T-helper 17 cell (primary cell): ENCODE measurements at places on chromosomes 6 and 20.

DNA sequence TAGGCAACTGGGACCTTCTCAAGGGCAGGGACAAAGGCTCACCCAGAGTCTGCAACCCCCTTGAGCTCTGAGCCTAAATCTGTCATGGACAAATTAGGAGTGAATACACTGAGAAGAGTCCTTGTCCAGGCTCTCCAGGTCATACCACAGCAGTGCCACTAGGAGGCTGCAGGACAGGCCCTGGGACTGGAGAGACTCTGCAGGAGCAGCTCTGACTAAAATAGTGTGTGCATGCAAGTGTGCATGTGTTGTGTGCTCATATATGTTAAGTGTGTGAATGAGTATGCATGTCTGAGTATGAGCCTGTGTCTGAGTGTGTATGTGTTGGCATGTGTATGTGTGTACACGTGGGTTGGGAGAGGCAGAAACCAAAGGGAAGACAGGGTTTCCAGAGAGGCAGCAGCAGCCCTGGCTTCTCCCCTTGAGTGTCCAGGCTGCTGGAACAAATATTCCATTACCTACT, 27.1 kb downstream of the MRPL14 start:
- no peak for DNase-seq

DNA sequence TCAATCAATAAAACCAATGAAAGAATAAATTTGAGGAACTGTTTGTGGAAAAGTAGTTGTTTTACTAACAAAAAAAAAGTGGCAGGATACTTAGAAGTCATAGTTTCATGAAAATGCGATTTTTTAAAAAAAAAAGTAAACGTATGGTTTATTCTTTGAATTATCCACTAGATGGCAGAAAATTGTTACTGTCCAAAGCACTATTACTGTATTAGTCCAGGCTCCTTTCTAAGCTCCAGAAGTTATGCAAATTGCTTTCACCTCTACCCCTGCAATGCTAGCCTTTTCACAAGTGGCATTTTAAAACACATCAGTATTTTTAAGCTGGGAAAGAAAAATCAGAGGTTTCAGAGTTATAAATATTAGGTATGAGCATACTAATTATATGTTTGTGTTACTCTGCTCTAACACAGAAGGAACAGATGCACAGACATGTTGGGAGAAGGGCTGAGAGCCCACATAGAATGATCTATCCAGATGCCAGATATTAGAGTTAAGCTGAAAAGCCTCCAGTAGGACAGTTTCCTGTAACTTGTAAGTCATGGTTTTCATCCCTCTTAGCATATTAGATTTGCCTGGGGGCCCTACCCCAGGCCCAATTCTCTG, 63.9 kb downstream of the FHL5 start:
- DNase-seq = no peak

- no peak for DNase-seq
Observed at GRCh38 chr6:40672087-40672486, 84.9 kb upstream of the LRFN2 start.

DNA sequence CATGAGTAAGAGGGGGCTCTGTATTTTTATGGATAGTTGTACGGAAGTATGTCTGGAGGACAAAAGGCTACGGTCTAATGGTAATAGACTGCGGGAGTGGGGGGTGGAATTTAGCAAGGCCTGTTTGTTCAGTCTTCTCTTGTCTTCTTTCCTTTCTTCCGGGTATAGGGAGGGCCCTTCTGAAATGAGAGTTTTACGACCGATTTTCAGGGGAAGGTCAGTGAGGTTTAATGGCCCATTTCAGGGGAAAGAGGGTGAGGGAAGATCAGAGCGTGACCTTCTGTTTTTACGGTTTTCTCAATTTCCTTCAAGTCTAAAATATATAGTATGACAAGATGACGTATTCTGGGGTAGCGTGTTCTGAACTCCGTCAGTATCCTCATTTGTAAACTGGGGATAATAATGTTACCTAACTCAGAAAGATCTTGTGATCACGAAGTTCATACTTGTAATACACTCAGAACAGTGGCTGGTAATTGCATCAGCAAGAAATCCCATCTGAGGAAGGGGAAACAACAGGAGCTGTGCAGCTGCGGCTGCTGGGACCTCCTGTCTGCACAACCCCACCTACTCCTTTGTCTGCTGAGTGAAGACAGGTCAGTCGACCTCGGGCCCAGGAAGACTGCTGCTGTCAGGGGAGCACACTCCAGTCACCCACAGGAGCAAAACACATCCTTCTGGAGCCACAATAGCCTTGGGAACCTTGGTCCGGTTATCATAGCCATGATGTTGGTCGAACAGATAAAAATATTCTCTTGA, 90.4 kb downstream of the MAP3K7 start:
- no peak for DNase-seq

- no peak for DNase-seq
Observed at GRCh38 chr6:154039231-154039842, at the start of gene OPRM1. Gene OPRM1 (plus strand): TSS chr6:154039240. CDS start chr6:154039545, 305 bp downstream.

GRCh38 chr6:140344142-140344913, 969.9 kb upstream of the CITED2 start:
- DNase-seq = no peak

- no peak for DNase-seq
Observed at GRCh38 chr6:19354181-19354580, 483.0 kb upstream of the ID4 start.

- no peak for DNase-seq
Observed at GRCh38 chr6:104768906-104769305, 90.8 kb downstream of the HACE1 start.

GRCh38 chr20:35199740-35200139, 26.8 kb upstream of the MMP24 start:
- DNase-seq = no peak

DNA sequence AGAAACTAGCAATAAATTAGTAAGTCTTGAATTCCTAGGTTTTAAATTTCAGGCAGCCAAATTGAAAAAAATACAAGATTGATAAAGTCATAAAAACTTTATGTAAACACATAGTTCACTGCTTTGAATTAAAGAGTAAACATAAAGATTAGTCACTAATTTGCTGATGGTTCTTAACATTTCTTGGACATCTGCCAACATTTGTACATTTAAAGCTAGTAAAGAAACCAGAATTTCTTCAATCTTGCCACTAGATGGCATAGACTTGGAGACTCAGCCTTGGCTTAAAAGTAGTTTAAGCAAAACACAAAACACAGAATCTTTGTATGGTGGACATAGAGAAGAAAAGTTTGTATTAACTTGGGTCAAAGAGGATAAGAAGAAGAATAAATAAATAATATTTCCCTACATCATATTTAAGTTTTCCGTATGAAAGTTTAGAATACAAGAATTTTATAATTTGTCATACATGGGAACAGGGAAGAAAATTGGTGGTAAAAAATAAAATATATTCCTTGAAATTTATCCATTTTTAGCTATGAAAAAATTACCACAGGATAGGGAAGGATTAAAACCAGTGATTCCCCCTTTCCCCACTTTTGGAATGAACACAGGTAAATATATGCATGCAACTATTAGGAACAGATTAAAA, 41.7 kb upstream of the FAM135A start:
- DNase-seq = no peak

GRCh38 chr6:125252891-125253290, 48.9 kb downstream of the HDDC2 start:
- DNase-seq = no peak

- DNase-seq = no peak
Observed at GRCh38 chr20:46088409-46089166, 1.2 kb downstream of the NCOA5 start.

DNA sequence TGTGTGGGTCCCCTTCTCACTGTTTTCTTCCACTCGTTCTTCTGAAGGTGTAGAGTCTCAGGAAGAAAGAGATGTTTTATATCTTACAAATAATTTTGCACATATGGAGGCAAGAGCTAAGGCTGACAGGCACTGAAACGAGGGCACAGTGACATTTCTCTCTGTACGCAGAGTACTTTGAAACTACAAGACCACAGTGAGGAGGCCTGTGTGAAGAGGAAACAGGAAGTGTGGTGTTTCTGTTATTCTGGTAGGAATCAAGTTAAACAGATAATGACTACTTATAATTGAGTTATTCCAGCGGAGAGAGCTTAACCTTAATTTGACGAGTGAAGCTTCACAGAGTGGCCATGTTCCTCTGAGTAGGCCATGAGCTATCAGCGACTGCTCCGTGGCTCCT, 4.8 kb downstream of the CDH4 start:
- DNase-seq = no peak

DNA sequence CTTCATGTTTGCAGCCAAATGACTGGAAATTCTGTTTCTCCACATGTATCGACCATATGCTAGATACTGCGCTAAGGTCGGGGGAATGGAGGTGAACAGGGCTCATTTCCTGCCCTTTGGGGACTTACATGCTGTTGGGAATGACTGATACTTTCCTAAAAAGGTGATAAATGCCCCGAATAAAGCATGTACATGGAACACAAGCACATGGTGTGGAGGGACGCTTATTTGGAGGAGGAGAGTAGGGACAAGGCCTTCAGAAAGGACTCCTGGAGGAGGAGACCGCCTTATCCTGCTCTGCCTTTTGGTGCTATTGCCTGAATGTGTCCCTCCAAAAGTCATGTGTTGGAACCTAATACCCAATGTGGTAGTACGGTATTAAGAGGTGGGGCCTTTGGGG, 344.5 kb downstream of the PRL start:
- DNase-seq = no peak

DNA sequence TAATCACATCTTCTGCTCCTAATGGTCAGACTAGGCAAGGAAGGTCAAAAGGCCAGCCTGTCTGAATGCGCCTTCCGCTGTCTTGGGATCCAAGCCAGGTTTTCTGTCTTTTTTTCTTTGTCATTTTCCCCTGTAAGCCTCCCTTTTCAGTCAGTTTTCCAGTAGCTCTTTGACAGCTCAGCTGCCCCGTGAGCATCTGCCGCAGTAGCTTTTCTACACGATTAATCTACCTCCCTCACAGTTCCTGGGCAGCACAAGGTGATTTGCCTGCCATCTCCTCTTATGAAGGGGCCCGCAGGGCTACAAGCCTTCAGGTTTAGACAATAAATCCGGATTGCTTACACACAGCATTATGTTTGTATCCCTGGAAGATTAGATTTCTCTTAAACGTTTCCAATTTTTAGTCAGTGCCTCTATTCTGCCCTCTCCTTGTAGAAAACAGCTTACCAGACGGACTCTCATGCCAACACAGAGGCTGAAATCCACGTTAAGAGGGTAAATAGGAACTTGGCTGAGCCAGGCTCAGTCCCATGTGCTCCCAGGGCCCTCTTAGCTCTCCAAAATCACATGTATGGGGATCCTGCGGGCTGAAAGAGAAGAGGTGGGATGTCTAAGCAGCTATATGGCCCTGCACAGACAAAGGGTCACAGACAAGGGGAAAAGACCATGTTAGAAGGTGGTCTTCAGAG, 77.2 kb downstream of the LY86 start:
- no peak for DNase-seq

DNA sequence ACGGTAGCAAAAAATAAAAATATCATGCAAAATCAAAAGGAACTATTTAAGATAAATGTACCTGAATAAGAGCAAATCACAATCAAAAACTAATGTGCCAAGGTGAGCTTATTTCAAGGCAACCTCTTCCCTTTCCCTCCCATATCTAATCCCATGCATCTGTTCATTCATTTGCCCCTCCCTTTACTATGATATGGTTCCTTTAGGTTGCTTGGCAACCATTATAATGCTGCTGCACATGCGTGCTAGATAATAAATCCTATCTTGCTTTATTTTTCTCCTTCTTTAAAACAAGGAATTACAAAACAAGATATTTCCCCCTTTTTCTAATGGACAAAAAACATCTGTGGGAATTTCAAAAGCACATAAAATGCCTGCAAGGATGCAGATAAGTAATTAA, 318.2 kb upstream of the POU3F2 start:
- no peak for DNase-seq

DNA sequence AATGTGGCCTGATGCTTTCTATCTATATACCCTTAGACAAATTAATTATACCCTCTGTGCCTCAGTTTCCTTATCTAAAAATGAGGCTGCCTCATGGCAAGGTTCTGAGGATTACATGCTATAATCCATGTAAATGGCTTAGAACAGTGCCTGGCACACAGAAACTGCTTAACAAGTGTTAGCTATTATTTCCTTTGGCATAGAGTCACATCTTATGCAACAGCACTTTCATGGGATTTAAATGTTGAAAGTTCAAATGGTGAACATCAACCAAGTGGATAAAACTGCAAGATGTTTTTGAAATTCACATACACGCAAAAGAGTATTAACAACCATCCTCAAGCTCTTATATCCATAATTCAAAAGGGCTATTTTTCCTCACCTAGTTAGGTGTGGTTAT, 202.8 kb upstream of the JAG1 start:
- DNase-seq = no peak

GRCh38 chr6:24356310-24356973, 1.4 kb downstream of the DCDC2 start:
- DNase-seq = no peak
